ENCODE measurements at places on chromosomes 5 and 9.
A peak's percentile ranks its signal among the peaks of the same experiment; 100 is the strongest.

- no peak for DNase-seq
These were observed 38.4 kb downstream of the CDKL3 start for GRCh38 chr5:134328619-134329018.

GRCh38 chr5:113749334-113749733 is 235.8 kb downstream of the YTHDC2 start:
- DNase-seq: no peak

DNA sequence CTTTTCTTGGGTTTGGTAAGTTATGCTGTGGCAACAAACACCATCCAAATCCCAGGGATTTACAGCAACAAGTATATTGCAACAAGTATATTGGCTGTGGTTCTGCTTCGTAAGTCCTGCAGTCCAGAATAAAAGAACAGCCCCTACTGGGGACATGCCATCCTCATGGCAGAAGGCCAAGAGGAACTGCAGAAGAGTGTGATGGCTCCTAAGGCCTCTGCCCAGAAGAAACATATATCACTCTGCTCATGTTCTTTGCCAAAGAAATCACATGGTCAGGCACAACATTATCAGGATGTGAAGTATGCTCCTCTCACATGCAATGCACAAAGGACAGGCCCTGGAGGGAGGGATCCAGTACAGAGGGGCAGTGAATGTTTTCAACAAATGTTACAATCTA is 159.6 kb upstream of the TAS2R1 start:
- DNase-seq: no peak

GRCh38 chr5:52867809-52868208 is 80.1 kb downstream of the ITGA1 start:
- no peak for DNase-seq

- DNase-seq: no peak
These were observed 50.8 kb downstream of the ALDH7A1 start for GRCh38 chr5:126544087-126544740.

- DNase-seq: no peak
These were observed 38.3 kb downstream of the TMEM167A start for GRCh38 chr5:83038924-83039323.

DNA sequence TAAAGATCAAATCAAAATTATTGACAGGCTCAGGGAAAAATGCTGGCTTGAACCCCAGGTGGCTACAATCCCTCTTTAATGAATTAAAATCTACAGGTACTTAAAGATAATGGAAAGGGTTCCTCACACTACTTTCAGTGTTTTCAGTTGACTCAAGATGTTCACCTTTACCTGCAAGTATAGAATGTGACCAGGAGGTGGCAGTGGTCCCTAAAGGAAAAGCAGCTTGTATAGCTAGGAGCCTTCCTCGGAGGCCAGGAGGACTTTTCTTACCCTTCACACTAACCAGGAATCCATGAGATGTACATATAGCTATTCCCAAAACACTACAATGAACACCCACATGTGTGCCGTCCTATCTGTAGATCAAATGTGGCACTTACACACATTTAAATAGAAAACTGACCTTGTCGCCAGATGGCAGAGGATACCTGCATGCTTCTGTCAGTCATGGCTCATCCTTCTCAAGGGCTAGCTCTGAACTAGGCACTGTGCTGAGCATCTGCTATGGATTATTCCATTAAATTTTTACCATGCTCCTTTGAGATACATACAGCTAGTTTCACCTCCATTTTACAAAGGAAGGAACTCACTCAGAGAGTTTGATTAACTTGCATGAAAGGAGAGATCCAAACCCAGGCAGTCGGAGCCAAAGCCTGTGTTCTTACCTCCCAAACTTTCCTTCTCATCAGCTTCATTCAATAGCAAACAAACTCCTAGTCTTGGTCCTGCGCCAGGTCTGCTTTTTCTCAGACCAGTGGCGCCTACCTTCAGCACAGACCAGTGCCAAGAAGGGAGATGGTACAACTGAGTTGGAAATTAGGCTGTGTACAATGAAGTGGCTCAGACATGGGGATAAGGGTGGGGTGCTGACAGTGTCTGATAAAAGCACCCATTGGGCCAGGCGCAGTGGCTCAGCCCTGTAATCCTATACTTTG is 24.5 kb downstream of the C9orf152 start:
- DNase-seq: no peak

DNA sequence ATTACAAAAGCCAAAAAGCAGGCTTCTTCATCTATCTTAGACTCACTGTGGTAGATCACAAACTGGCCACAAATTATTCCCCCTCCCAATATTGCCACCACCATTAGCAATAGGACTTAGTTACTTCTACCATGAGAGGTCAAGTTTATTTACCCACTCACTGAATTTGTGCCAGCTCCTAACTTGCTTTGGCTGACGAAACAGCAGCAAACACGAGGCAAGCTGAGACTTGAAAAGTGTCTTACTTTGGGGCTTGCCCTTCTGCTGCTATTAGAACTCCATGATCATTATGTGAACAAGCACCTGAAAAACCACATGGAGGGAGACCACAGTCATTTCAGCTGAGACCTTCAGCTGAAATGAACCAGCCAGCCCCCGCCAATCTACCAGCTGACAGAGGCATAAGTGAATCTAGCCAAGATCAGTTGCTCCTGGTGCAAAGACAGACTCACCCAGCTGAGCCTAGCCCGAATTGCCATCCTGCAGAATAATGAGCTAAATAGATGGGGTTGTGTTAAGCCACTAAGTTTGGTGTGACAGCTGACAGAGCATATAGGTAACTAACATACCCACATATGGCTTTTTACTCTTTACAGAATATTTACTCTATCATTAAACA is 5.7 kb downstream of the WDR41 start:
- no peak for DNase-seq

DNA sequence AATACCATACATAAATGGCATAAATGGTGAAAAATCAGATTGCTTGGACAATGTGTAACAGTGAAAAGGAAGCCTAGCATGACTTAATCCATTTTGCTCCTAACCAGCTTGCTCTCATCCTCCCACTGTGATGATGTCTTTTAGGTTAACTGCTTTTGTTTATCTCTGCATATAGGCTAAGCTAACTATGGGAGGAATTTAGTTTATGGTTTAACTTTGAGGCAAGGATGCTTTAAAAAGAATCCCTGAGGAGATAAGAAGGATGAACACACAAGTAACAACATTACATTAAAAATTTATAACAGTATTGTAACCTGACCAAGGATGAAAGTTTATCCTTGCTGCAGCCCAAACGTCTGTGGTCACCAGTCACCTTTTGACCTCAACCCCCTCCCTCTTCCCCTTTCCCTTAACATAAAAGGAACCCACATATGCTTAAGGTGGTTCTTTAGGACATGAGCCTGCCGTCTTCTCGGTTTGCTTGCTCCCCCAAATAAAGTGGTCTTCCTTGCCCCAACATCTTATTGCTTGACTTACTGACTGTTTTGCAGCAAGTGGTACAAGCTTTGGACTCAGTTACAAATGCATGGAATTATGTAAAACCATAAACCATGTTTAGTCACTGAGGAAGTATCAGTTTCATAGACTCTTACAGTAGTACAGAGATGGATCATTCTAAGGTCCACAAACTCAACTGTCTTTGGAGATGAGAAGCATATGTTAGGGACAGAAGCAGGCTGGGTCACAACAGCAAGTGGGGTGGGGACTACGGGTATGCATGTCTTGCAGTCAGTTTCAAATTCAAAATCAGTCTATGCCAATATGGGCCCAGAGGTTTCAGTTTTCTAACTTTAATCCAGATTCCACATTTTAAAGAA is 31.3 kb downstream of the AGXT2 start:
- no peak for DNase-seq

GRCh38 chr5:36272136-36272690 is 29.5 kb downstream of the RANBP3L start:
- no peak for DNase-seq

DNA sequence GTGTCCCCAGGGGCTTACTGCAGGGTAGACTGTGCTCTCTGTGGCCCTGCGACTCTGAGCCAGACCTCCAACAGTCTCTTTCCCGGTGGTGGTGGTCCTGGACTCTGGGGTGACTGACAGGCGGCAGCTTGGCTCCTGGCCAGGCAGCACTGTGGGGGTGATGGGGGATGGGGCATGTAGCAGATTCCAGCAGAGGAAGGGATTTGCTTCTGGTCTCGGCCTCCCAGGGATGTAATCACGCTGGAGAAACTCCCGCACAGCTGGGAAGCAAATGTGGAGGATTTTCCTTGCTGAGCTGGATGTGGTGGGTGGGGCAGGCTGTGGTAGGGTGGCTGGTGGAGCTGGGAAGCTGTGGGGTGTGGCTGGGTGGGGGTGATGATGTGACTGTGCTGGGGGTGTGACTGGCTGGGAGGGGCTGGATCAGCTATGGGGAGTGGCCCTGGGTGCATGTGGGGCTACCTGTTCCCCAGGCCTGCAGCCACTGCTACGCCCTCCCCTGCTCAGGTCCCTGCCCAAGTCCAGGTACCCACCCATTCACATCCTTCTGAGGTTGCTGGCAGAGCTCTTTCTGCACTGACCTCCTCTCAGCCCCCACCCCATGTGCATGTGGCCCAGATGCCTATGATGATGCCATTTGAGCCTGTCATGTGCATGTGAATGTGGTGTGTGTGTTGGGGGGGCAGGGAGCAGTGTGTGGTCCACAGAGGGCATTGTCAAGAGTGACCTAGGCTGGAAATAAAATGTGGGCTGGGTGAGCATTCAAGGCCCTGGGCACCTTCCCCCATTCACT is 3.8 kb downstream of the NDST1 start:
- DNase-seq: no peak

- no peak for DNase-seq
These were observed 287.1 kb upstream of the ZNF462 start for GRCh38 chr9:106575823-106576222.

GRCh38 chr5:89878140-89879132 is 531.1 kb downstream of the CETN3 start:
- DNase-seq: no peak

DNA sequence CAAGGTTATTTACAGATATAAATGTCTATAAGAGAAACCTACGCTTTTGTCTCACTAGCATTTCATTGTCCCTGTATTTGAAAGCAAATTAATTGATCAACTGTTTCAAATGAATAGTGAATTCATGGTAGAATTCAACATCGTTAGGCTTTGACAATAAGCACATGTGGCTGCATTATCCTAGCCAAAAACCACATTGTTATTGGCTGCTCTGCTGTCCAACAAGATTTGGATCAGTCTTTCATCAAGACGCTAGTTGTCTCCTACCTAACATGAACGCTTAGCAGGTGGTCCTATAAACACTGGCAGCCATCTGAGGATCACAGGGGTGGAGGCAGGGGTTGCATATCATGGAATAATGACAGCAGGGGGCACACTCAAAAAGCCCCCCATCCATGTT is 455.0 kb downstream of the CTNND2 start:
- no peak for DNase-seq

- DNase-seq: no peak
These were observed 102.4 kb upstream of the APC start for GRCh38 chr5:112635276-112635675.

DNA sequence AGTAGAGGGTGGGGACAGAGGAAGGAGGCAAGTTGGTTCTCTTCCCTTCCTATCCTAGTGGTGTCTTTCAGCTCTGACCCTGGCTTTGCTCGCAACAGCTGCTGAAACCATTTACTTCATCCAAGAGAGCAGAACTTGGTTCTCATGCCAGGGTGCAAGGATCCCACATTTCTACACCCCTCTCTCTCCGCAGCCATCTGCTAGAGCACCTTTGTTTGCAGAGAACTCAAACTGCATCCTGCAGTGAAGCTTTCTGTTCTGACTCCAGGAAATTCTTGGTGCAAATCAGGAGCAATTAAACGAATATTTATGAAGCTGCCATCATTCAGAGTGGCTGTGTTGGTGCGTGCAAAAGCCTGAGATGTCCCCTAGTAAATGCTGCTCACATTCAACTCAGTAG is 31.9 kb downstream of the NEUROG1 start:
- DNase-seq: no peak

- no peak for DNase-seq
These were observed 10.7 kb downstream of the TNFAIP8 start for GRCh38 chr5:119366540-119366881.

GRCh38 chr5:171388816-171389168 is 1.1 kb downstream of the NPM1 start:
- DNase-seq: no peak

- DNase-seq: peak; percentile 72
These were observed 6.2 kb upstream of the PDLIM4 start for GRCh38 chr5:132251220-132251725.

DNA sequence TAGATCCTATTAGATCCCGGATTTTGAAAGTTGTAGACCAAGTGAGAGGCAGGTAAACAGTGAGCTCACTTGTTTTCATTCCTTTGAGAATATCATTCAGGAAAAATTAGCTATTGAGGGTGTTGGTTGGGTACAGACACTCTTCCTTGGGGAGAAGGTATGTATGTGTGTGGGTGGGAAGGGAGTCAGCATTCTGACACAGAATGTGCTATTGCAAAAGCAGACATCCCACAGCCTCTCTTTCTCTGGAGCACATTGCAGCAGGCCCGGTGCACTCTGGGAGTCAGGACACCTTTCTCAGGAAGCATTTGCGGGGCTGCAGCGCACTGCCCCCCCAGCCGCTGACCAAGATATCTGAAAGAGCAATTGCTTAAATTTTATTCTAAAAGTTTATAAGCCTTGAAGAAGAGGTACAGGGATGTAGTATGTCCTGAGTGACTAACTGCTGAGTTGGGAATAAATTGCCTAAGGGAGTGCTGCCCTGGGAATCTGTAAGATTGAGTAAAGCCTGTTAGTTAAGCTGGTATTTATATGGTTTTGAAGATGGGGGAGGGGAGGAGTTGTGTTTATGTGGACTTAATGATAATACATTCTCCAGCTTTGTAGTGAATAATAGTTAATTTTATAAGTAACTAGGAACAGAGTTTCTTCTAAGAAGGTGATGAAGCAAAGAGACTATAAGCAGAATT is 5.2 kb downstream of the TNFAIP8 start:
- DNase-seq: no peak

DNA sequence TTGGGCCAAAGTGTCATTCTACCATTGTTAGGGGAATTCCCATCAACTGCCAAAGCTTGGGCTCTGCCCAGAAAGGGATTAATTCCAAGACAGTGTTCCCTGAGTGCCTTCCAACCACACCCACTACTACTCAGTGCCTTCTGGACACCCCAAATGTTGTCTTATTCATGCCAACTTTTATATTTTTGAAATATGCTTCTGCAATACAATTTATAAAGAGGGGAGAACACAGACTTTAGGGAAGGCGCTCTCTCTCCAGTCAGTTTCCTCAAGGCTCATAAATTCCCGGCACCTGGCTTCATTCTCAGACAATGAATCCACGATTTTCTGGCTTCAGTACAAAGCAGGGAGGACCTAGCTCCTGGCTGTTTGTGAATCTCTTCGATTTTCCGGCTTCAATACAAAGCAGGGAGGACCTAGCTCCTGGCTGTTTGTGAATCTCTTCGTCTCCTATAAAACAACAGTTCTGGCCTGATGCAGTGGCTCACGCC is 120.1 kb upstream of the MYO10 start:
- no peak for DNase-seq

GRCh38 chr5:21051945-21052344 is 1063.9 kb upstream of the CDH18 start:
- no peak for DNase-seq

Measured in coronary artery (tissue), 2 donors.